ENCODE measurements at places on chromosomes 6 and 20.

DNA sequence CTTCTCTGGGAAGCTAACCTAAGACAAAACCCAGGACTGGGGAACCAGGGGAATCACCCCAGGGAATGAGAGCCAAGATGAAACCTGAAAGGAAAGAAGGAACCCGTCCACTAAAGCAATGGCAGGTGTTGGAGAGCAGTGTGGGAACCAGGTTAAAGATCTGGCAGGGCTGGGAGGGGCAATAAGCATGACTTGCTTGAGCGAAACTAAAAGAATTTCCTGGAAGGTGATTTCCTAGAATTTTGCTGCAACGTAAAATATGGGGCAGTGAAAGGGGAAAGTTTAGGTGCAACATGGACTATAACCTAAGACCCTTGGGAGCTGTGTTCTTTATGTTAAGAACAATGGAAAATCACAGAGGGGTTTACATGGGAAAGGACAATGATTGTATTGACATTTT is 126.2 kb upstream of the SSTR4 start:
- DNase-seq: no peak

DNA sequence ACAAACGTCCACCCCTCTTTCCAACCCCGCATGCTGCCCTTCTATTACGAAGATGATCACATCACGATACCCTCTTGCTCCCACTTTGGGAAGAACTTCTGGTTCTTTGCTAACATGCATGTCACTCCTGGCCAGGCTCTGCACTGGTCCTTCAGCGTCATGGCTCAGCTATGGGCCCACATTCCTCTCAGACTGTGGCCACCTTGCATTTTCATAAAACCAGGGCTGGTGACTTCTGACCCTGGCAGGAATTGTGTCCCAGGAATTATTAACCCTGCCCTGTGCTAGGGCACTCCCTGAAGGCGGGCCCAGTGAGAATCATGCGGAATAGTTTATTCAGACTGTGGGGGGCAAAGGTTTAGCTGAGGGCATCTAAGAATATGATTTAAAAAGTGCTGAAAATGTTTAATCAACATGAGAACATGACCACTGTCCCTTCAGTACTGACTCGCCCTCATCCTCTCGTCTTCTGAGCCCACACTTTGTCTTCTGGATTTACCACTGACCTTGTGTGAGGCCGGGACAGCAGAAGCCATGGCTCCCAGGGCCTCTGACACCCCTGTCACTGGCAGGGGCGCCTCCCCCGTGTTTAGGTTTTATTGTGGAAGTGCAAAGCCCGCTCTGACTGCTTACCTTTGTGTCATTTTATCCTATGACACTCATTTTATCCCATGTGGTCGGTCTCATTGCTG is 38.1 kb upstream of the THBS2 start:
- DNase-seq: peak; percentile 62

DNA sequence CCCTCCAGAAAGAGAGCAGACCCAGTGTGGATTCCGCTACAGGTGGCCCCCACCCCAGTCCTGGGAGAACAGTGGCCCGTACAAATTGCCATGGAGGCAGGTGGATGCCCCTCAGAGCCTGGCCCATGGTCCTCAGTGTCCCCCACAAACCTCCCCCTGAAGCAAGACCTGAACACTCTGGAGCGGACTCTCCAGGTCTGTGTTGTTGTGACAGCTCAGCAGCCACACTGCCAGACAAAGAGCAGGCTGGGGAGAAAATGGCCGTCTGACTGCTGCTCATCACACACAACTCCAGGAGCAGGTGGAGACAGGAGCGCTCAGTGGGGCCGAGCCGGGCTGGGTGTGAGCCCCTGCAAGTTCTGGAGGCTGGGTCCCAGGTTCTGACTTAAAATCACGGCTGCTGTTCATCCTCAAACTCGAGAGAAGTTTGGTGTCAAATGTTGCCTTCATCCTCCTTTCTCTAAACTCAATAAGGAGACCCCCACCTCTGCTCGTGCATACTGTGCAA is 241.8 kb downstream of the CDH4 start:
- no peak for DNase-seq

DNA sequence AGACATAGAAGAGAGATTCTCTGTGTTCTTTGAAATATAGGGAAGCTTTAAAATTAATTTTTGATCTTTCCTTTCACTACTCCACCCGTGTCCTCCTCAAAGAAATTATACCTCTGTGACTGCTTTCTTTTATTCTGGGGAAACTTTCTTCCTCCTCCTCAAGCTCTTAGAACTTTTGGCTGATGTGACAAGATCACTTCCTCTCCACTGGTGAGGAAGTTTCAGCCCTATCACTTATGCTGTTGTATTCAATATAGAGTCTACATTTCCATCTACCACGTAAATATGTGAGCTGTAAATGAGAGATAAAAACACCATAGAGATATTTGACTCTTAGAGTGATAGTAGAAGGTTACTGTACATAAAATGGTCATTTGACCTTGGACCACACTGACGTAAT is 141.9 kb upstream of the SASH1 start:
- no peak for DNase-seq

GRCh38 chr20:60664106-60664505 is 588.0 kb upstream of the CDH4 start:
- DNase-seq: no peak

- peak; percentile 84 for DNase-seq
These were observed 52.9 kb upstream of the PLCB4 start for GRCh38 chr20:9015984-9016324.

GRCh38 chr6:138833816-138834539 is 38.1 kb downstream of the ECT2L start:
- peak; percentile 20 for DNase-seq

- DNase-seq: peak; percentile 61
These were observed 45.8 kb upstream of the ARID1B start for GRCh38 chr6:156731396-156731795.

- peak; percentile 65 for DNase-seq
These were observed 59.1 kb upstream of the NT5E start for GRCh38 chr6:85390775-85391174.

DNA sequence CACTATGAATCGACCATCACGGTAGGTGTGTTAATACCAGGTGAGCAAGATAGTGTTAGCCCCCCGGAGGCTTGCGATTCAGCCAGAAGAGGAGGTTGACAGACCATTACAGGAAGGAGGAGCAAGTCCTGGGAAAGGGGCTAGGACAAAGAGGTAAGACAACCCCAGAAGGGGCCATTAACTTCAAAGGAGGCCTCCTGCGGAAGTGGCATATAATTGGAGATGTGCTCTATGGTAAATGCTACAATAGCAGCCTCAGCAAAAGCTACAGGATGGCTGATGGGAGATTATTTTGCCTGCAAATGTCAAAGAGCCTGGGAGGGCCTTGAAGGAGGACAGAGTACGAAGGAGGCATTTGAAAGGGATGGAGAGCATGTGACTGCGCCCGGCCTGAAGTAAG is 108.6 kb upstream of the CITED2 start:
- DNase-seq: no peak

GRCh38 chr6:14452567-14453527 is 335.3 kb downstream of the CD83 start:
- DNase-seq: peak; percentile 98

- no peak for DNase-seq
These were observed 150.6 kb downstream of the NFATC2 start for GRCh38 chr20:51391926-51392325.

DNA sequence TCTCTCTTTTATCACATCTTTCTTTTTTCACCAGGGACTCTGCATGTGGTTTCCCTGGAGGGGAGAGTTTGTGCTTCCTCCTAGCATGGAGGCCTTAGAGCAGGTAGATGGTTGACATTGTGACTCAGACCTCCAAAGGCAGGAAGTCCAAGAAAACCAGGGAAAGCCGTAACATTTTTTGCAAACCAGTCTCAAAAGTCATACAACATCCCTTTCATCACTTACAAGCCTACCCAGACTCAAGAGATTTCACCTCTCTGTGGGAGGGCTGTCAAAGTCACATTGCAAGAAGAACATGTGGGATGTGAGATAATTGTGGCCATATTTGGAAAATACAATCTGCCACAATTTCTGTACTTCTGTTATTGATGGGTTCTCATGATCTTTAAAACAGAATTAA is 46.2 kb downstream of the SNRNP48 start:
- peak; percentile 64 for DNase-seq

DNA sequence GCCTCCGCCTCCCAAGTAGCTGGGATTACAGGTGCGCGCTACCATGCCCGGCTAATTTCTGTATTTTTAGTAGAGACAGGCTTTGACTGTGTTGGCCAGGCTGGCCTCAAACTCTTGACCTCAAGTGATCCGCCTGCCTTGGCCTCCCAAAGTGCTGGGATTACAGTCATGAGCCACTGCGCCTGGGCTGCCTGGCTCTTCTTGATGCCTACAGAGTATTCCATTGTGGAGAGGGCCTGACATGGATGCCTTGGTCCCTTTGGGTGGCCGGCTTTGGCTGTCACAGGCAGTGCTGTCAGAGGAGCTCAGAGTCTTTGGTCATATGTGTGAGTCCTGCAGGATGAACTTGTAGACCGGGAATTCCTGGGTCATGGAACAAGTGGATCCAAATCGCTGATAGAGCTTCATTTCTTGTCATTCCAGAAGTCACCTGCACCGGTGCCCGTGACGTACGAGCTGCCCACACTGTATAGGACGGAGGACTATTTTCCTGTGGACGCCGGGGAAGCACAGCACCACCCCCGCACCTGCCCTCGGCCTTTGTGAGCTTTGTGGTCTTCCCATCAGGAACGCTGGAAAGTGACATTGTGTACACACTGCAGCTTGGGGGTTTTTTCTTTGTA is 55.1 kb downstream of the ADNP start:
- DNase-seq: no peak

- DNase-seq: peak; percentile 68
These were observed 18.4 kb upstream of the ZNF76 start for GRCh38 chr6:35240838-35241801.

DNA sequence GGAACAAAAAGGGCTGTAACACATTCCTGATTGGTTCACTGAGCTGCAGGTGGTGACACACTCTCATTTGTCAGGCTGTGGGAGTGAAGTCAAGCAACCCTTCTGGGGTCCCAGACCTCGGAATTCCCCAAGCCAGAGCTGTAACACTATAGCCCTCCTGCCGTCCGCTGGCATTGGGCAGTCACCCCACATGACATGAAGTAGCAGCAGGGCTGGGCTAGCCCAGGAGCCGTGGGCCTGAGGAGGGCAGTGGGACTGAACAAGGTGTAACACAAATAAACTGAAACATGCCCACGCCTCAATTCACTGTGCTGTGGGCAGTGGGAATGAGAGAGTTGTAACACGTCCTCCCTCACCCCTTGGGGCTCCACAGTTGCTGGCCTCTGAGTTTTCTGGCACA is 689.1 kb upstream of the EYS start:
- DNase-seq: no peak

DNA sequence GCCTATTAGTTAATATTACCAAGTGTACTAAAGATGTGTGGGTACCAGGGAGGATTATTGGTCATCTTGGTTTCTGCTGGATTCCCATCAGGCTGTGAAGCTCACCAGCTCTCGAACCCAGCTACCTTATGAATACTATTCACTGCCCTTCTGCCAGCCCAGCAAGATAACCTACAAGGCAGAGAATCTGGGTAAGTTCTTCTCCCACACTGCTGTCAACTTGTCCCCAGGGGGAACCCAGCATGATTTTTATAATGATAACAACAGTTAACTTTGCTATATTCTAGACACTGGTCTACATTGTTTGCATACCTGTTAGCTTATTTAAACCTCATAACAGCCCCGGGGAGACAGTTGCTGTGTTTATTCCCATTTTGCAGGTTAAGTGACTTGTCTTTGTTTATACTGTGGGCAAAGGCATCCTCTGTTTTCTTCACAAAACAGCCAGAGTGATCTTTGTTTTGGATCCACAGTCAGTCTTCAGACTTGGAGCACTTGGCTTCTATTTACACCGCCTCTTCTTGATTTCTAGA is 26.5 kb downstream of the TM9SF4 start:
- DNase-seq: peak; percentile 72

- peak; percentile 45 for DNase-seq
These were observed 49.2 kb downstream of the TBC1D32 start for GRCh38 chr6:121285041-121285440.

DNA sequence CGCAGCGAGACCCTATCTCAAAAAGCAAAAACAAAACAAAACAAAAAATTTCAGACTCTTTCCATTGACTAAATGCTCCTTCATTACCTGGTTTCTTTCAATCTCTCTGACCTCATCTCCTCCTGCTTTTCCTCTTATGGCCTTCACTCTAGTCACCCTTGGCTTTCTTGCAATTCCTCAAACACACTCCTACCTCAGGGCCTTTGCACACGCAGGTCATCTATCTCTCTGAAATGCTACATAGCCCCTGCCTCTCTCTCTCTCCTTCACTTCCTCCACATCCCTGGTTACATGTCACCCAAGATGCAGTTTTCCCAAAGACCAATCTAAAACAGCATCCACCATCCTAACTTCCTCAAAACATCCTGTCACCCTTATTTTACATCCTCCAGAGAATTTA is 96.8 kb downstream of the PREX1 start:
- DNase-seq: no peak

DNA sequence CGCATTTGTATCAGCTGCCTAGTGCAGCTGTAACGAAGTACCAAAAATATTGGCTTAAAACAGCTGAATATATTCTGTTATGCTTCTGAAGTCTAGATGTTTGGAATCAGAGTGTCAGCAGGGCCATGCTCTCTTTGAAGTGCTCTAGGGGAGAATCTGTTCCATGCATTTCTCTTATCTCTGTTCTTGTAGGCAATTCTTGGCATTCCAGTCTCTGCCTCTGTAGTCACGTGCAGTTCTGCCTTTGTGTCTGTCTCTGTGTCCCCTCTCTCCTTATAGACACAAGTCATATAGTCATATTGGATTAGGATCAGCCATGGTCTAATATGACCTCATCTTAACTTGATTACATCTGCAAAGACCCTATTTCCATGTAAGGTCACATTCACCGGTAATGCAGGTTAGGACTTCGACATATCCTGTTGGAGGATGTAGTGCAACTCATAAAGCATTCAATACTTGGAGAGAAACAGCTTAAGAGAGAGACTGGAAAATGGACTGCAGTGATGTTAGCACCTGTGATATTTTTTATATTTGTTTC is 18.6 kb downstream of the FAM83B start:
- DNase-seq: no peak

DNA sequence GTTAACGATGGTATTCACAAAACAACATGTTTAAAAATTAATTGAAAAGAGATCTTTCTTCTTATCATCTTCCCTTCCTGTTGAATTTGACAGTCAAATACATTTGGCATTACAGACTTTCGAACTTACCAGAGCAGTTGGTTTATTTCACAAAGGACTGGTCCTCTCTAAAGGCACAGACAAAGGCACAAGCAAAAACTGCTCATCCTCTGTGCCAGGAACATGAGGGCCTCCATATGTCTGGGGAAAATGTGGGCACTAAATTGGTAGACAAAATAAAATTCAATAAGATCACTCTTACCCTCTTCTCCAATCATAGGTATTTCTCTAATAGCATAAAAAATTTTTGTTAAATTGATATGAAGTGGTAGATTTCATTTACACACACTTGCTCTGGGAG is 40.4 kb downstream of the SYNE1 start:
- DNase-seq: no peak

- no peak for DNase-seq
These were observed 744 bp downstream of the KIF25 start for GRCh38 chr6:167998215-167998614.

- peak; percentile 98 for DNase-seq
These were observed 2.2 kb upstream of the ID1 start for GRCh38 chr20:31602779-31603441.
